ENCODE measurements at places on chromosomes 11 and 22. TPM values are rescaled to one million over a fixed set of nuclear protein-coding genes. Genes with fewer than 3 reads are reported as not detected.

Gene PSMC3
- 127 TPM for total RNA-seq

DNA sequence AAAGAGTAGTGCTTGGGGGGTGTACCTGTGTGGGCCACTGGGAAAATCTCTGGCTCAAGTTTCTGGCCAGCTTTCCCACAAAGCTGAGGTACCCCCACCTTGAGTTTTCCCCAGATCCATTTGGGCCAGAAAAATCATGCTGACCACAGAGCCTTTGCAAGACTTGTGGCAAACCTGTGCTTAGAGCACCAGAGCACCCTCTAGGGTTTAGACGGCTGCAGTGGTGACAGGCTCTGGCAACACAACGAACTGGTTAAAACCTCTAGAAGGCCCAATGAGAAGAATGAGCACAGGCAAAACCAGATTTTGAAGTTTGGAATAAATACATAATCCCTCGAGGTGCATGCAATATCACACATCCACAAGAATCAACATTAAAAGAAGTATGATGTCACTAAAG lies 290.7 kb upstream of the FOLH1 start:
- H3K4me1 ChIP-seq, result no peaks in the 10 kb centered on the region
- H3K36me3 ChIP-seq, result no peaks in the 10 kb centered on the region
- no peak overlapping the region for H3K27ac ChIP-seq
- no peak overlapping the region for H3K4me3 ChIP-seq
- H3K27me3 ChIP-seq, result peaks cover 2% of the 10 kb centered on the region

Gene C22orf42
- total RNA-seq, result not detected

- no peak overlapping the region for H3K27ac ChIP-seq
- H3K27me3 ChIP-seq, result peaks cover 11% of the 10 kb centered on the region
- peaks cover 13% of the 10 kb centered on the region for H3K4me1 ChIP-seq
- no peak overlapping the region for H3K4me3 ChIP-seq
Observed at GRCh38 chr22:44664149-44664548, 37.9 kb upstream of the PRR5 start.

Gene C11orf65
- 0.69 TPM for total RNA-seq

- no peak overlapping the region for H3K27ac ChIP-seq
- DNase-seq, result no peak
- no peaks in the 10 kb centered on the region for H3K36me3 ChIP-seq
- no peak overlapping the region for H3K4me3 ChIP-seq
Observed at GRCh38 chr11:14423633-14424032, 64.7 kb upstream of the RRAS2 start.

DNA sequence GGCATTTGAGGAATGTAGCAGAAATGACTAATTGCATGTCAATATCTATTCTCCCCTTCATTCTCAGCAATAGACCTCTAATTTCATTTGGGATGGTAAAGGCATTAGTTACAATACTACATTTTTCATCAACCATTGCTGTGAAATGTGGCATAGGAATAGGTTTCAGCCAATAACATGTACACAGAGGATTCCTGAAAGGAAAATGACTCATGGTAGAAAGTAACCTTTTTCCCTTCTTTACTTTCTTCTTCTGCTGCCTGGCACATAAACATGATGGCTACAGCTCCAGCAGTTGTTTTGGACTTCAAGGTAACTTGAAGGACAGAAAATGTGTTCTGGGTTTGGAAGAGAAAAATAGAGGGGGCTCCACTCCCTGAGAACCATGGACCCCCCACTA lies 231.8 kb upstream of the CTSC start:
- no peaks in the 10 kb centered on the region for H3K27me3 ChIP-seq
- peaks cover 3% of the 10 kb centered on the region for H3K4me1 ChIP-seq
- DNase-seq, result no peak
- H3K4me3 ChIP-seq, result no peak overlapping the region

DNA sequence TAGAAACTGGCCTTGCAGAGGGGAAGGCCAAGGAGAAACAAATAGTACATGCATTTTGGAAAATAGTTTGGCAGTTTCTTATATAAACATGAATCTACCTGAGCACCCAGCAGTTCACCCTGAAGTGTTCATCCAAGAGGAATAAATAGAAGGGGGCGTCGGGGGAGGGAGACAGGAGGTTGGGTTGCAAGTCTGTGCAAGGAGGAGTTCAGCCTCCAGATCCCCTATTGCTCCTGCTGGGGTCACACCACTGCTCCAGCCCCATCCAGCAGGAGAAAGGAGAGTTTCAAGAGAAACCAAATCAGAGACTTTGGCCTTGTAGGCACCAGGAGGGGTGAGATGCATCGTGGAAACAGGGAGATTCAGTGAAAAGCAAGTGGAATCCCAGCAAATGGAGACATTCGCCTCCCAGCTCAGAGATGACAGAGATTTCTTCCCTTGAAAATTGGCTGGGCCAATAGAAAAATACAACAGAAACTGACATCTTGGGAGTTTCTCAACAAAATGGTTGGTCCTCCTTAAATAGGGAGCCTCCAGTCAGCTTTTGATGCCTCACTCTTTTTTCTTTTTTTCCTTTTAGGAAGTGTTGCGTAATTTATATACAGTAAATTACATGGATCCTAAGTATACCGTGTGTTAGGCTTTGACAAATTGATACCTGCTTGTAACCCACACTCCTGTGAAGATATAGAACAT lies 34.1 kb downstream of the OTOG start:
- H3K4me3 ChIP-seq, result no peak overlapping the region
- H3K4me1 ChIP-seq, result no peaks in the 10 kb centered on the region
- H3K36me3 ChIP-seq, result no peaks in the 10 kb centered on the region
- no peak for DNase-seq
- peaks cover 2% of the 10 kb centered on the region for H3K27me3 ChIP-seq

Data from endothelial cell (in vitro differentiated cells).